ENCODE measurements at places on chromosomes 7 and 10.

- no peak for DNase-seq
These were observed 23.1 kb upstream of the NCAPG2 start for GRCh38 chr7:158727690-158728089.

GRCh38 chr10:101897633-101898032, 54.0 kb upstream of the KCNIP2 start:
- DNase-seq: no peak

GRCh38 chr7:116052006-116052405, 21.4 kb upstream of the TFEC start:
- DNase-seq: no peak

GRCh38 chr7:39349452-39350123, 216.6 kb upstream of the YAE1 start:
- DNase-seq: no peak

DNA sequence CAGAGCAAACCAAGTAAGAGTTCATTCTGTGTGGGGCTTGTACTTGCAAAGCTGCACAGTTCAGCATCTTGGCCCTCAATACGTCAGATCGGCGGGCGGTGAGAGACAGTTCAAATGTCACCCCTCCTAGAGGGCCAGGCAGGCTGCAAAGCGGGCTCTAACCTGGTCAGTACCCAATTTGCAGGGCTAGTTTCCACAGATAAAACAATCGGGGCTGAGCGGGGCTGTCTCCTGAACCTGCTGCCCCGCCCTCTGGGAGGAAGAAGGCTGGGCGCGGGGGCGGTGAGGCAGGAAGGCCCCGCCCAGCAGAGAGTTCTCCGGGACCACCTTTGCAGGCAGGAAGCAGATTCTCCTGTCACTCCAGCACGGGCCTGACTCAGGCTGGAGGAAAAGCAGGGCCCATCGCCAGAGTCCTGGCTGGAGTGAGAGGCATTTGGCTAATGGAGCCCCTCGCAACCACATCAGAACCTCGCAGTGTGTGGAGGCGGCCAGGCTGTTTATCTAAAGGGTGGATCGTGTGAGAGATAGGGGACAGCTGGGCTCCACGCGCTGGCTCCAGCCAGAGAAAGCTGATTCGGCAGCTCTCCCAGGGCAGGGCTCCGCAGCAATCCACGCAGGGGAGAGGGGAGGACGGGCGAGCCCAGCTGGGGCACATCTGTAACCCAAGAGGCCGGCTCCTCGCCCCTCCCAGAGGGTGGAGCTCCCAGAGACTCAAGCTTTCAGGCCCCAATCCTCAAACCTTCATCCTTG, 83.1 kb downstream of the SH3PXD2A start:
- peak; percentile 78 for DNase-seq

DNA sequence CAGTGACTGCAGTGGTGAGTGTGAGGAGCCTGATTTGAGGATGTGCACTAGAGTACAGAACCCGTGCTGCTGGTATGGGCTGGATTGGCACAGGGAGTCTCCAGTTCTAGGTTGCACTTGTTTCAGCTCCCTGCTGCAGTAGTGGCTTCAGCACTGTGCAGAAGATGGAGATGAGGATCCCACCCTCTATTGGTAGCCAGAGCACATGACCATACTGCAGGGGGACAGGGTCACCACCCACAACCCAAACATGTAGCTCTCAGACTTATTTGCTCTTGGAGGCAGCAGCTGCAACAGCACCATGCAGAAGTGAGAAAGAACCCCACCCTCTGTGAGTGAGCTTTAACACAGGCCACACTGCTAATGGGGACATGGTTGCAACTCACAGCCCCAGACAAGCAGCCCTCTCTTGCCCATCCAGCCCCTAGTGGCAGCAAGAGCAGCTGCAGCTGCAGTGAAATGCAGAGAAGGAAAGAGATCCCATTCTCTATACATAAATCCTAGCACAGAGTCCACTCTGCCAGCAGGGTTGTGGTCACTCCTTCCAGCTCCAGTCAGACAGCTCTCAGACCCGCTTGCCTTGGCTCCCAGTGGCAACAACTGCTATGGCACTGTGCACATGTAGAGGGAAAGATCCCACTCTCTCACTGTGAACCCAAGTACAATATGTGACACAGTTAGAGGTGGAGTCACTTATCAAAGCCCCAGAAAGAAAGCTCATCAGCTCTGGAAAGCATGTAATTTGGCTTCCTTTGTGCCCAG, 51.4 kb upstream of the SCIN start:
- DNase-seq: no peak

GRCh38 chr10:12727832-12728215, 273.7 kb downstream of the CCDC3 start:
- no peak for DNase-seq

- DNase-seq: no peak
These were observed 2.3 kb upstream of the LRRC72 start for GRCh38 chr7:16524332-16524731.

DNA sequence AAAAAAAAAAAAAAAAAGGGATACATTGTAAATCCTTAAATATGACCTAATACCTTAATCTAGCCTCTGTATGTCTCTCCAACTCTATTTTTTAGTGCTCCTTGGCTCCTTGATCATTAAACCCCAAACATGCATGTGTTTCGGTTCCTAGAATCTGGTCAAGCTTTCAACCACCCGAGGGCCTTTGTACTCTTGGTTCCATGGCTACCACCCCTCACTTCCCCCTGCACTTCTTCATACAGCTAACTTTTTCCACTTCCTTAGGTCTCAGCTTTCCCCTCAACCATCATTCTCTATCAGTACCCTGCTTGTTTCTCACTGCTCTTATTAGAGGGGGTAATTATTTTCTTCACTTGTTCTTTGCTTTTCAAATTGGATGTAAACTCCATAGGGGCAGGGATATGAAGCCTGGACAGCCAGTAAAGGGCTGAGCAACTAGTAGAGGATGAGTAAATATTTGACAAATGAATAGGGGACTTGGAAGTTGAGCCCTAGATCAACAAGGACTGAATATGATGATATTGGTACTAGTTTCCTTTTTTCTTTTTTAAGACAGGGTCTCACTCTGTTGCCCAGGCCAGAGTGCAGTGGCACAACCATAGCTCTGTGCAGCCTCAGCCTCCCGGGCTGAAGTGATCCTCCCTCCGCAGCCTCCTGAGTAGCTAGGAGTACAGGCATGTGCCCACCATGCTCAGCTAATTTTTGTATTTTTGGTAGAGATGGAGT, 4.3 kb upstream of the GDI2 start:
- DNase-seq: peak; percentile 60

DNA sequence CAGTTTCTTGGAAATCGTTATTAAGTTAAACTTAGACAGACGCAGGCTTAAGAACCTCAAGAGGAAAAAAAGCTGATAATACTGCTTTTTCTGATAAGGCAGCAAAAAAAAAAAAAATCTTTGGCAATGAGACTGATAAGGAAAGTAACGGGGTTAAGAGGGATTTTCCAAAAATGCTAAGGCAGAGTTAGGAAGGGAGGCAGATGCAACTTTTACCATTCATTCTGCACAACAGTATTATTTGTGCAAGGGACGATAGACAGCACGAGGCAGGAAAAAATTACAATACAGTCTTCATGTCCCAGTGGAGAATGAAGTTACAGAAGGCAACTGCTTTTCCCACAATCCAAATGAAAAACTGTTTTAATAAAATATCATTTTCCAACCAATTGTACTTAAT, 194.0 kb downstream of the DOCK4 start:
- no peak for DNase-seq

DNA sequence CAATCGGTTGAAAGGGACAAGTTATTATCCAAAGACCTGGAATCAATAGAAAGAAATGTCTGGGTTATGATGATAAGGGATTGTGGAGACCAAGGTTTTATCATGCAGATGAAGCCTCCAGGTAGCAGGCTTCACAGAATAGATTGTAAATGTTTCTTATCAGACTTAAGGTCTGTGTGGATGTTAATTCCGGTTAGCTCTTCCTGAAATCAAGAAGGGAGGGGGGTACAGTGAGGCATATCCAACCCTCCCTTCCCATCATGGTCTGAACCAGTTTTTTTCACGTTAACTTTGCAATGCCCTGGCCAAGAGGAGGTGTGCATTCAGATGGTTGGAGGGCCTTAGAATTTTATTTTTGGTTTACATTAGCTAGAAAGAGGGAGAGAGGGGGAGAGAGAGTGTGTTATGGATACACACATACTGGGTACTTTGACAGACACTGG, 9.8 kb upstream of the LRRC61 start:
- DNase-seq: no peak

- DNase-seq: no peak
These were observed 12.3 kb downstream of the AUTS2 start for GRCh38 chr7:69610374-69611084.

- no peak for DNase-seq
These were observed 27.2 kb downstream of the ANK3 start for GRCh38 chr10:60362461-60362860.

GRCh38 chr10:102656791-102657371, 12.6 kb downstream of the TRIM8 start:
- DNase-seq: no peak

DNA sequence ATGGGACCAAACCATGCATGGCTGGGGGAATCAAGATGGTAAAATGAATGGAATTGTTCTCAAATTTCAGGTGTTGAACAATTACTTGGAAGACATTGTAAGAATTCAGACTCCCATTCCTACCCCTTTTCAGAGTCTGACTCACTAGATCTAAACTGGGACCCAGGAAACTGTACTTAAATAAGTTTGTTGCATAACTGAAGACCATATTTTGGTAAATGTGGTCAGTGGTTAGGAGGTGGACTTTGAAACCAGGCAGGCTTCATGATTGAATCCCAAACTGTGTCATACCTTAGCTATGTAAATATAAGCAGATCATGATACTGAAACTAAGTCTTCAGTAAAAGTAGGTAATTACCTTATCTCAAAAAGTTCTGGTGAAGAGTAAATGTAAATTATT, 41.7 kb downstream of the ZWINT start:
- DNase-seq: no peak

GRCh38 chr7:45202625-45203024, 45.0 kb downstream of the RAMP3 start:
- no peak for DNase-seq

- DNase-seq: no peak
These were observed 322.7 kb downstream of the CRPPA start for GRCh38 chr7:16098585-16099179.

DNA sequence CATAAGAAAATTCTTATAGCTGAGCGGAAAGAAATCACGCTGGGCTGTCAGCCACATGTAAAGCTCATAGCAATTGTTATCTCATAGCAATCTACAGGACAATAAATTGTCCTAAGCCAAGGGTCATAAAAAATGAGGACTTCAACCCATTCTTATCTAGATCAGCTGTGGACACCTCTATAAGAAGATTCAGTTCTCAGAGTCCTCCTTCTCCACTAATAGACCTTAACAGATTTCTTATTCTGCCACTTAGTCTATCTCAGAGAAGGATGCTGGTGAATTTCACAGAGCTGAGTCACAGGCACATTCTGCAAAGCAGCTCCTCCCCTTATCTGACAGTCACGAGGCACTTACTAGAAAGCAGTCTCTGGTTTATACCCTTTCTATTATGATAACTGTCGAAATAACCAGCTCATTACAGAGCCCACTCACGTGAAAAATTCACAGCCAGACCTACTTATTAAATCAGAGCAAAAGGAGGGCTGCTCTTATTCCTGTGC, 185.3 kb upstream of the PCLO start:
- no peak for DNase-seq

- DNase-seq: peak; percentile 27
These were observed 311.4 kb downstream of the ADARB2 start for GRCh38 chr10:1425879-1426278.

DNA sequence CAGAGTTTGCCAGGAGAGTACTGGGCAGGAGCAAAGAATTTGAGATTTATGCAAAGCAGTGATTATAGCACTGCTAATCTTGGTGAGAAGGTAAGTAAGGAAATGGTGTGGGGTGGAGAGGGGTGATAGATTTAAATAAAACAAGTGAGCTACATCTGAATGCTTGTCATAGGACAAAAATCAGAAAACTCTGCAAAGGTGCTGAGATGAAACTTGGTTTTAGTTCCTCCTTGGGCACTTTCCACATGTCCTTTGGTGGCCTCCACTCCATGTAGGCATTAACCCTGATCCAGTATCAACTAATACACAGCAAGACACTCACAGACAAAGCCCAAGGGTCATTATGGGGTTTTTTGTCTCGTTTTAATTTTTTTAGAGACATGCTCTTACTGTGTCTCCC, 25.7 kb upstream of the FAM107B start:
- peak; percentile 43 for DNase-seq

GRCh38 chr10:4240608-4241197, 455.7 kb upstream of the KLF6 start:
- no peak for DNase-seq

DNA sequence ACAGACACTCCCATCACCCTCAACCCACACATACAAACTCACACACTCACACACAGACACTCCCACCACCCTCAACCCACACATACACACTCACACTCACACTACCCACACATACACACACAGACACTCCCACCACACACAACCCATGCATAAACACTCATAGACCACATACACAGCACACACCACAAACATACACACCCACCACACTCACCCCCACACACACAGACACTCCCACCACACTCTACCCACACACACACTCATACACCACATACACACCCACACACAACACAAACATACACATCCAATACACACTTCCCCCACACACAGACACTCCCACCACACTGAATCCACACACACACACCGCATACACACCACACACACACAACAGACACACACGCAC, 521.2 kb downstream of the TCERG1L start:
- no peak for DNase-seq

GRCh38 chr7:42770114-42770513, 141.8 kb downstream of the C7orf25 start:
- no peak for DNase-seq

DNA sequence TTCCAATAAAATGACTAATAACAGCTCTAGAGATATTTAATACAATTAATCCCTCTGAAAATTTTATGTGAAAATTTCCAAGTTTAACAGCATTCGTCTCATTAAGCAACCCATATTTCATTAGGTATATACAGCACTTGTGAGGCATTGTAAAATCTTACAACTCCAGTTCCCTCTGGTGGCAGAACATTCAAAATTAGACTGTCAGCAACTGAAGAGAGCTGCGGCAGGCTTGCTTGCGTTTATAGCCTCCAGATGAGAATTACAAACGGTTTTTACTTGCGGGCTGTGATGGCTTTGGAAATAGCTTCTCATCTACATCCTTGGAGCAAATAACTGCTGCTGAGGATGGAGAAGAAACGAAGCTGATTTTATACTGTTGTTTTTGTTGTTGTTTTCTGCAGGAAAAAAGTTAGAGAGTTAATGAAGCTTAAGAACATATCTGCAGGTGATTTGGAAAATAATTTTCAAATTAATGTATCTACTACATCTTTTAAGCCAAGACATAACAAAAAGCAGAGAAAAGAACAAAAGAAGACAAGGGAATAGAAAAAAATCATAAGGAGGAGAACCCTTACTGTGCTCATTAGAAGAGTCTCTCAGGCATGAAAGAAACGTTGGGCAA, 171.3 kb downstream of the MAGI2 start:
- DNase-seq: no peak

GRCh38 chr7:148696787-148697186, 1.9 kb upstream of the CUL1 start:
- no peak for DNase-seq

DNA sequence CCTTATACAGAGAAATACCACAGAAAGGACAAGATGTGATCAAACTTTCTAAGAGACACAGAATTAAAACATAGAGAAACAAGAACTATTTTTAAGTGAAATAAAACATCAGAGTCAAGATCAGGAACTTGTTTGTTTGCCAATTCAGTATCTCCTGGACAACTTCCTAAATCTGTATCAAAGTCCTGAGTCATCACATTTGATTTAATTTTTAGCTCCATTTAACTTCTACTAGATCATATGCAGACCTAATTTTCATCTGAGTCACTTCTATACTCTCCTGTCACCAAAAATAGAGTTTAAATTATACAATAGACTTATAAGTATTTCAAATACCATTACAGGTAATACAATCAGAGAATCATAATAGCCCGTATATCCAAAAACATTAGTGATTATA, 268.1 kb downstream of the PRKG1 start:
- DNase-seq: no peak
